H7 (cell line): ENCODE measurements at places on chromosomes 3 and 15. TPM values are rescaled to one million over a fixed set of nuclear protein-coding genes. Genes with fewer than 3 reads are reported as not detected.

DNA sequence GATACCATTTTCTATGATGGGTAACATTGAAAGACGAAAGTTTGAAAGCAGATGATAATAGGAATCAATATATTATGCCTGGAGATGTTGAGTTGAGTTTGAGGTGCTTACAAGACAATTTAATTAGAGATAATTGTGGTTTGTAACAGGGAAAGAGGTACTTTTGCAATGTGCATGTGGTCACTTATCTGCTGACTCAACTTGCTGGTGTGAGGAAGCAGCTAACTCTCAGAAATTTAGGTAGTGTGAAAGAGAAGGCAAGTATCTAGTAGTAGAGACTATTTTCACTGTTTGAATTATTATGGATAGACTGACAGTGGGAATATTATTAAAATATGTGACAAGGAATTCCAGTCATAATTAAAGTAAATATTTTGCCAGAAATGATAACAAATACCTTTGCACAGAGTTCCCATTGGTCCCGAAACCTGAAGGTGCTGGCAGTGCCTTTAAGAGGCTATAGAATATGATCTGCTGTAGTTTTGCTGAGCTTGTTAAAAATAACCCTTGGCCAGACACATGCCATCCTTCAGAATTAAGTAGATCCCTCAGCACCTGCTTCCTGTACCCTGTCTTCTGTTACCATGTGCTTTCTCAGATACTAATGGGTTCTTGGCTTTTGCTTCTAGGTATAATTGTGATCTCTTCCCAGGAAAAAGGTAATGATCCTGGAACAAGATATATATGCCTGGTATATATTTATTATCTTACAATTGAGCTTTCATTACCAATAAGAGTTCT lies 315.9 kb downstream of the BCHE start:
- DNase-seq, result no peak

DNA sequence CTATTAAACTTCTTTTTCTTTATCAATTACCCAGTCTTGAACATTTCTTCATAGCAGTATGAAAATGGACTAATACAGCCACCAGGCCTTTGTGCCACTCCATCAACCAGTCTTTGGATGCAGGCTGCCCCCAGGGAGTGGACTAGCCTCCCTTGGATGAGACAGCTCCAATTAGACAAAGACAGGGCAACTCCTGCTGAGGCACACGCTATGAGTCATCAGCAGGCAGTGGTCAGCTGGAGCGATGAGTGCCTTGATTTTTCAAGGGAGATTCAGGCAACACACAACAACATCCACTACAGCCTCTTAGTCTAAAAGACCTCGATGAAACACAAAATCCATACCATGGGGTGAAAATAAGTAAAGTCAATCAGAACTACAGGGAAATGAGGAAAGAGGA lies 160.1 kb downstream of the ARRDC4 start:
- DNase-seq, result no peak

DNA sequence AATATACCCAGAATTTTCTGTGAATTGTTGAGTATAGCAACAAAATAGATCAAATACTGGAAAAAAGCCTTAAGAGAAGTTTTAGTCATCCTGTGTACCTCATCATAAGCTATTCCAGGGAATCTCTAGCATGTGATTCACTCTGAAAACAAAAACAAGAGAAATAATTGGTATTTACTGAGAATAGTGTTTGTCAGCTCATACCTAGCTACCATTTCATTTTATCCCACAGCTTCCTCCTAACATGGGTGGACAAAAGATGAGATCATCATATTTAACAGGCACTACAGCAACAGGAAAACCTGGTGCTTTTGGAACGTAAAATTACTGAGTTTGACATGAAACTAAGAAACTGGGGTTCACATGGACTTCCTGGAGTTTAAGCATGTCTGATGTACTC lies 753.5 kb upstream of the NECTIN3 start:
- DNase-seq, result no peak

GRCh38 chr3:52546111-52546901 lies 9.9 kb downstream of the UQCC5 start:
- no peak for DNase-seq

DNA sequence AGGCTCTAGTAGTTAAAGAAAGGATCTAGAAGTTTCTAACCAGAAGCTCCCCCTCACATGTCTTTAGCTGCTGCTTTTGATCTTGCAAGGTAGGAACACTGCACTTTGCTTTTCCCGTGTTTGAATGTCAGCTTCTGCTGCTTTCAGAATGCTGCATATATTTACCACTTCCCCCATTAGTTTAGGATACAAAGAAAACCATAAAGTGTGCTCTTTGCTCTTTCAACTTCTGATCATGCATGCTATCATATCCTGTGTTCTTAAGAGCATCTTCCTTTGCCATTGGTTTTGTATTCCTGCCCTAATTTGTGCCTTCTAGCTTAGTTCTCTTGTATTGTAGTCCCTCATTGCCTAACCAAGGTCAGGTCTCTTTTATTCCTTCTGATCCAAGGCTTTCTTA lies 43.3 kb downstream of the ZNF609 start:
- DNase-seq, result no peak

GRCh38 chr3:186566772-186567071 lies 417 bp downstream of the TBCCD1 start:
- peak; percentile 54 for DNase-seq

GRCh38 chr15:39697509-39697908 lies 85.1 kb downstream of the FSIP1 start:
- DNase-seq, result no peak

DNA sequence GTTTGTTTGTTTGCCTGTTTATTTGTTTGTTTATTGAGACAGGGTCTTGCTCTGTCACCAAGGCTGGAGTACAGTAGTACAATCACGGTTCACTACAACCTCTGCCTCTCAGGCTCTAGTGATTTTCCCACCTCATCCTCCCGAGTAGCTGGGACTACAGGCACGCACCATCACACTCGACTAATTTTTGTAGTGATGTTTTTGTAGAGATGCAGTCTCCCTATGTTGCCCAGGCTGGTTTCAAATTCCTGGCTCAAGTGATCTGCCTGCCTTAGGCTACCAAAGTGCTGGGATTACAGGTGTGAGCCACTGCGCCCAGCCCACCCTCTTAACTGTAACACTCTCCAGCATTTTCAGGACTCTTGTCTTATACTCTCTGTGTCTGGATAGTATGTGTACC lies 26.7 kb downstream of the PLD1 start:
- DNase-seq, result no peak

- no peak for DNase-seq
Observed at GRCh38 chr3:109195815-109196214, 59.3 kb downstream of the C3orf85 start.

- no peak for DNase-seq
Observed at GRCh38 chr15:43524254-43524845, 6.9 kb downstream of the MAP1A start.

GRCh38 chr15:34358367-34358766 lies 8.6 kb downstream of the LPCAT4 start:
- peak; percentile 65 for DNase-seq

GRCh38 chr3:4983739-4984510 lies 4.7 kb downstream of the BHLHE40 start:
- DNase-seq, result no peak

GRCh38 chr3:75049533-75049932 lies 435.1 kb upstream of the CNTN3 start:
- no peak for DNase-seq

- DNase-seq, result peak; percentile 25
Observed at GRCh38 chr3:104133630-104134029, 1233.1 kb upstream of the ALCAM start.

- peak; percentile 17 for DNase-seq
Observed at GRCh38 chr3:127408022-127408683, 120.3 kb upstream of the PRR20G start.

DNA sequence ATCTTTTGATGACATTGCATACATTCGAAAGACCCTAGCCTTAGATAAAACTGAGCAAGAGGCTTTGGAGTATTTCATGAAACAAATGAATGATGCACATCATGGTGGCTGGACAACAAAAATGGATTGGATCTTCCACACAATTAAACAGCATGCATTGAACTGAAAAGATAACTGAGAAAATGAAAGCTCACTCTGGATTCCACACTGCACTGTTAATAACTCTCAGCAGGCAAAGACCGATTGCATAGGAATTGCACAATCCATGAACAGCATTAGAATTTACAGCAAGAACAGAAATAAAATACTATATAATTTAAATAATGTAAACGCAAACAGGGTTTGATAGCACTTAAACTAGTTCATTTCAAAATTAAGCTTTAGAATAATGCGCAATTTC lies 16.7 kb downstream of the KCNMB3 start:
- no peak for DNase-seq

DNA sequence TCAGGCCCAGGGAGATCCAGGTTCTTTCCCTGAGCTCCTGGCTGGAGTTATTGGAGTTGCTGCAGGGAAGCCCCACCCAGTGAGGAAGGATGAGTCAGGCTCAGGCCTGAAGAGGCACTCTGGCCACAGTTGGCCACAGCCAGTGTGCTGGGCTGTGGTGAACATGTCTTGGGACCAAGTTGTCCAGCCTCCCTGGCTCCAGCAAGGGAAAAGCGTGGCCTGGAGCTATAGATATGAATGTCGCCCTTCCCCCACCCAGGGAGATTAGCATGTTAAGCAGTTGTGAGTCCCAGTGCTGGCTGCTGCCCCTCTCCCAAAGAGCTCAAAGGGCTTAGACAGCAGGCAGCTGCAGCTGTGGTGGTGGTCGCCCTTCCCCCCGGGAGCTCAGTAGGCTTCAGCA lies 963.2 kb downstream of the ROBO2 start:
- DNase-seq, result no peak

- DNase-seq, result no peak
Observed at GRCh38 chr15:74007820-74008371, 13.4 kb downstream of the PML start.

DNA sequence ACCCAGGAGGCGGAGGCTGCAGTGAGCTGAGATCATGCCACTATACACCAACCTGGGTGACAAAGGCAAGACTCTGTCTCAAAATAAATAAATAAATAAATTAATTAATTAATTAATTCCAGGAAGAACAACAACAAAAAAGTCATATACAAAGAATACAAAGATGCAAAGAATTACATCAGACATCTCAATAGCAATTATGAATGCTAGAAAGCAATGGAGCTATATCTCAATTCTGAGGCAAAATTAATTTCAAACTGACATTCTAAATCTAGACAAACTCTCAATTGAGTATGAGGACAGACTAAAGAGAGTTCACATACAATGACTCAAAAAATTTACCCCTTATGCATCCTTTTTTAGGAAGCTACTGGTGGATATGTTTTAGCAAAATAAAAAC lies 69.6 kb upstream of the CTNNB1 start:
- DNase-seq, result no peak

The DYNC1LI1 gene
- total RNA-seq, result 57.2 and 58.7 TPM in 2 replicates

The ISG20 gene
- 0.14 and 3.4 TPM in 2 replicates for total RNA-seq

The TAMM41 gene
- total RNA-seq, result 6.4 and 9.0 TPM in 2 replicates

The LRRC31 gene
- total RNA-seq, result not detected in 2 replicates

The PCNP gene
- total RNA-seq, result 68.2 and 92.0 TPM in 2 replicates

The RTP4 gene
- not detected in 2 replicates for total RNA-seq

The PSTPIP1 gene
- total RNA-seq, result 0.21 and 1.3 TPM in 2 replicates

The SLC28A1 gene
- not detected in 2 replicates for total RNA-seq

The SLC22A13 gene
- total RNA-seq, result 0.11 and 0.24 TPM in 2 replicates

The CLSTN2 gene
- total RNA-seq, result 0.10 and 0.15 TPM in 2 replicates

The CSK gene
- 31.8 and 34.8 TPM in 2 replicates for total RNA-seq

The P2RY13 gene
- not detected in 2 replicates for total RNA-seq

The BCL6 gene
- 2.8 and 6.8 TPM in 2 replicates for total RNA-seq

The POPDC2 gene
- 0.59 TPM in 1 of 2 replicates, not detected in the other for total RNA-seq

The DGKG gene
- total RNA-seq, result 0.37 and 0.52 TPM in 2 replicates
